ENCODE measurements at places on chromosomes 6 and 20.

DNA sequence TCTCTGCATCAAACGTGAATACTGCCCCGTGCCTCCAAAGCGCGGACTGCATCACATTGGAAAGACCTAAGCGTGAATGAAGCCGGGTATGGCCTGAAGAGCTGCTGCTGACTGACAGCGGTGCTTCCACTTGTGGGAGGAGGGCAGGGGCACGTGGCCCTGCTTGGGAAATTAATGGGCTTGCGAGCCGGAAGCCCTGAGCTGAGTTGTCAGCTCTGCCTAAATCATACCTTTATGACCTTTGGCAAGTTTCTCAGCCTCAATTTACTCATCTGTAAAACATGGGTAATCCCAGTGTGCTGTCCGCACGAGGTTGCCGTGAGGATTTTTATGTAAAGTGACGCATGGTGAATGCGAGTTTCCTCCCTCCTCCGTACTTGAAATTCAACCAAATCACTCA, 67.0 kb upstream of the FOXQ1 start:
- DNase-seq, result no peak

GRCh38 chr6:15713325-15713724, 50.5 kb upstream of the DTNBP1 start:
- DNase-seq, result no peak

DNA sequence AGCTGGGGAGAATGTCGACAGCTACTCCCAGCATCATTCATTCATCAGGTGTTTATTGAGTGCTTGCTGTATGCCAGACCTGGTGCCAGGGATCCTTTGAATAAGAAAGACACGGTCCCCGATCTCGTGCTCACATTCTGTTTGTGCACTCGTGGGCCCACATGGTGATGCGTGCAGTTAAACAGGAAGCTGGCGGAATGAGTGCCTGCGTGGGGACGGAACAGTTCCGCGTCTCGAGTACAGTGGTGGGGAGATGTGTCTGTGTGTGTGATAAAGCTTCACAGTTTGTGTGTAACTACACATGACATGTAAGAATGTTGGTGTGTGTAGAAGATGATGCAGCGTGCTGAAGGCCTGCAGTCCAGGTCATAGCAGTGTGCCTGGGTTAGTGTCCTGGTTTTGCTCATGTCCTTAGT, 6.5 kb downstream of the RBM38 start:
- DNase-seq, result peak; percentile 49

DNA sequence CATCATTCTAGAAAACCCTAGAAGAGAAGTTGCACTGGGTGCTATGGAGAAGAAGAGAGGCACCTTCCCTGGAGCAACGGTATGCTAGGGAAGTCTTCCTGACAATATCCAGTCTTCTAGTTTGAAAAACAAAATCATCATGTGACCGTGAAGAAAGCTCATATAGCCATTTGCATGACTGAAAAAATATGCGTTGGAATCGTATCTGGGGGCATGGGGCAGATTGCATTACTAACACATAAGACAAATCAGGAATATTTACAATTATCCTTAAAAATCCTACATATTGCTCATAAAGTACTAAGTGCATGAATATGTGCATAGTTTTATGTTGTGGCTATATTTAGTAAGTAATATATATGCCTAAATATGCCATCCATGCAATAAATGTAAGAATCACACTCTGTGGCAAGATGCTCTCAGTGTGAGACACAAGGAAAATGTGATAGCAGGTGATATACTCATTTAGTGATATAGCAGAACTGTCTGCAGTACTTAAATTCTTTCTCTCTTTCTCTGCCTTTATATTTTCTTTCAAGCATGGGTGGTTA, 26.8 kb downstream of the HTR1E start:
- no peak for DNase-seq

DNA sequence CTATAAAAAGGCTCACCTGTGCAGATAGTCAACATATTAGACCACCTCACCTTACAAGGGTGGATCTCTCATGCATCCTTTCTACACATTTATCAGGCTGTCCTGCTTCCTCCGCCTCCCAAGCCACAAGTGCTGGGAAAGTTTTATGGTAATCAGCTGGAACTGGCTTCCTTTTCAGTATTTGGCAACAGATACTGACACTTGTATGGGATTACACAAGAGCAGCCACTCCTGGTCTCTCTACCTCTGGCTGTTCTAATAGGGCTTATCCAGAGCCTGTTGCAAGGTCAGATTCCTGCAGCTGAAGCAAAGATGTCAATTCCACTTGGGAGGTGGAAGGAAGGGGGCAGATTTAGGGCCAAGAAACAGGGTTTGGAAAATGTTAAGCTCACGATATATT, 503 bp upstream of the GPLD1 start:
- DNase-seq, result no peak

GRCh38 chr20:17210983-17211382, 15.9 kb upstream of the PCSK2 start:
- DNase-seq, result no peak

DNA sequence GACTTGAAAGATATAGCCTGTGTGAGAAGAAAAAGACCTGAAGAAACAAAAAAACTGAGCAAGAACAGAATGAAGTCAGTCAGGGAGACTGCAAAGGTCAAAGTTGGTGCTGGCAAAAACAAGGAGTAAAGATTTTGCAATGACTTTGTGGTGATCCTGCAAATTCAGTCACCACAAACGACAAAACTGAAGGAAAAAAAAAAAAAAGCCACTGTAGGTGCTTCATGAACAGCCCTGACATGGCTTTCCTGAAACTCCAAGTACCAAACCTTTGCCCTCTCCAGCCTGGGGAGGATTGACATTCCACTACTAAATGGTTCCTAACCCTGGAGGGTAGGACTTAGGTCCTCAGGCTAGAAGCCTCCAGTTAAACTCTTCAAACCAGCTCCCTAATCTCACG, 114.7 kb upstream of the BEND3 start:
- no peak for DNase-seq

- no peak for DNase-seq
These were observed 154.0 kb downstream of the ZNF217 start for GRCh38 chr20:53439616-53440015.

DNA sequence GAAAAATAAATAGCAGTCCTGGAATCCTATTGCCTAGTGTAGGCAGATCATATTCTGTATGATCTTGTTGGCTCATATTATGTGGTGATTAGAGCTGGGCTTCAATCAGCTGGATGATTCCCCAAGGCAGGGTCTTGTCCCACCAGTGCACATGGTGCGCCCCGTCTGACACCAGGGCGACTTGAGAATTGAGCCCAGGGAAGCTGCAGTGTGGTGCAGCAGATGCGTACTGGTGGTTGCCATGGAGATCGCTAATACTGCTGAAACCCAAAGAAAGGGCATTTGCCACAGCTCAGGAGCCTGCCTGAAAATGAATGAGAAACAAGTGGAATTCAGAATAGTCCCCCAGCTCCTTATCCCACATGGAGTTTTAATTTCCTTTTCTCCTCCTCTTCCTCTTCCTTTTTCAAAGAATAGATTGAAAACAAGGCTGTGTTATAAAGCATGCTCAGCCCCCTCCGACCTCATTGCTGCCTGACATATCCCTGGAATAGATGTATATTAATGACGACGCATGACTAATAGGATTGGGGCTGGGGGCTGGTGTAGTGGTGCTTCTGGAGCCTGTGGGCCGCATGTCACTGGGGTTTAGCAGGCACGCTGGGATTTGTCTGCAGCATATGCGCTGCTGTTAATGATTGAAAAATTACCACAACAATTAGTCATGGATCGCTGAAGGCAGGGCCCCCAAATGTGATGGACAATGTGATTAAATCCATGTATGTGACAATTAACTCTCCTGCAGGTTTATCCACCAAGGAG, 210.5 kb downstream of the FARS2 start:
- DNase-seq, result no peak

DNA sequence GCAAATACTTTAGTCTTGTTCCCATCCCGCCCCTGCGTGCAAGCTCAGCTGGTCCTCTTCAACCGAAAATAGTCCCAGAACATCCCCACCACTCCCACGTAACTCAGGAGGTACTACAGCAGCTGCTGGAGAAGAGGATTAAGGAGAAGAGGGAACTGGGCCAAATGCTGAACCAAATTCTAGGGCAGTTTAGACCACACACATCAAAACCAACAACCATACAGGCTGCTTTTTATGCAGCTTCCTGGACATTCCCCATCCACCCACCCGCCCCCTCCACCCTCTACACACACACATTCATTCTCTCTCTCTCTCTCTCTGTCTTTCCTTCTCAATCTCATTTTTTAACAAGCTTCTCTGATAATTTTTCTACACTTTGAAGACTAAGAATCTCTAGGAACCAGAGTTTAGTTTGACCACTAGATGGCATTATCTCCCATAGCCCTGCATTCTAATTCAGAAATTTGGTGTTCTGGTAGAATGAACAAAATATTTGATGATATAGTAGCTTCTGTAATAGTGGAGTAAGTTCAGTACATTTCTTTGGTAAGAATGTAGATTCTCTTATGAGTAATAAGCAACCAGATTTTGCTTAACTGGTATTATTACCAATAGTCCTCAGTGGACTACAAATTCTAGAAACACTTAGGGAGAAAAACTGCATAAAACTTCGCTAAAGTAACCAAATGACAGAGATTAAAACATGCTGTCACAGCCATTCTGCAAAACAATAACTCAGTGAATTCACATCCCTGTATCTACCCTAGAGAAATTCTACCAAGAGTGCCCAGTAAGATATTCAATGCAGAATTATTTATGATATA, 52.1 kb upstream of the BEND6 start:
- DNase-seq, result no peak

GRCh38 chr20:5829241-5829809, 79.1 kb downstream of the SHLD1 start:
- DNase-seq, result no peak

- peak; percentile 45 for DNase-seq
These were observed 169.7 kb upstream of the TNFAIP3 start for GRCh38 chr6:137697267-137697938.

GRCh38 chr20:62275219-62275618, 27.6 kb upstream of the ADRM1 start:
- DNase-seq, result no peak

- no peak for DNase-seq
These were observed 2.4 kb upstream of the DBNDD2 start for GRCh38 chr20:45405571-45406259.

- DNase-seq, result no peak
These were observed 27.6 kb upstream of the CDKN1A start for GRCh38 chr6:36650848-36651478.

- no peak for DNase-seq
These were observed 220.8 kb upstream of the FOXA2 start for GRCh38 chr20:22805219-22805618.

- DNase-seq, result no peak
These were observed 11.7 kb upstream of the NT5DC1 start for GRCh38 chr6:116088946-116089345.

All from stimulated activated CD4-positive, alpha-beta T cell treated with anti-CD3 and anti-CD28 coated beads, Interleukin-1b, Interleukin-23, amount 100 ng/mL, for 48 hours (primary cell).